ENCODE measurements at places on chromosomes 12 and 14.

DNA sequence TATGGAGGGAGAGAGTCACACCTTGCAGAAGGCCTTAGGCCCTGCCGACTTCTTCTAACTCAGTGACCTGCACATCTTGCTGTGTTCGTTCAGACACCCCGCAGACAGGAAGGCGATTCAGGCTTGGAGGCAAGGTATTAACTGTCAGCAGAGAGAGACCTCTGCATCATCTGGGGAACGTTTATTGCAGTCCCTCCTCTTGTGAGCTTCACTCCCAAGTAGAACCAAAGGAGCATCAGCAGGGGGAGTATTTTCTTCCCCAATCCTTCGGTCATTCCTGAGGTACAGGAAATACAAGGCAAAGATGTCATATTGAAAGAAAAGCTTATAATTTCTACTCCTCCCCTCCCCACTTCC lies 217.9 kb downstream of the CRADD start:
- no peak for DNase-seq

- no peak for DNase-seq
Measured at GRCh38 chr12:20455001-20455706, 86.8 kb downstream of the PDE3A start.

DNA sequence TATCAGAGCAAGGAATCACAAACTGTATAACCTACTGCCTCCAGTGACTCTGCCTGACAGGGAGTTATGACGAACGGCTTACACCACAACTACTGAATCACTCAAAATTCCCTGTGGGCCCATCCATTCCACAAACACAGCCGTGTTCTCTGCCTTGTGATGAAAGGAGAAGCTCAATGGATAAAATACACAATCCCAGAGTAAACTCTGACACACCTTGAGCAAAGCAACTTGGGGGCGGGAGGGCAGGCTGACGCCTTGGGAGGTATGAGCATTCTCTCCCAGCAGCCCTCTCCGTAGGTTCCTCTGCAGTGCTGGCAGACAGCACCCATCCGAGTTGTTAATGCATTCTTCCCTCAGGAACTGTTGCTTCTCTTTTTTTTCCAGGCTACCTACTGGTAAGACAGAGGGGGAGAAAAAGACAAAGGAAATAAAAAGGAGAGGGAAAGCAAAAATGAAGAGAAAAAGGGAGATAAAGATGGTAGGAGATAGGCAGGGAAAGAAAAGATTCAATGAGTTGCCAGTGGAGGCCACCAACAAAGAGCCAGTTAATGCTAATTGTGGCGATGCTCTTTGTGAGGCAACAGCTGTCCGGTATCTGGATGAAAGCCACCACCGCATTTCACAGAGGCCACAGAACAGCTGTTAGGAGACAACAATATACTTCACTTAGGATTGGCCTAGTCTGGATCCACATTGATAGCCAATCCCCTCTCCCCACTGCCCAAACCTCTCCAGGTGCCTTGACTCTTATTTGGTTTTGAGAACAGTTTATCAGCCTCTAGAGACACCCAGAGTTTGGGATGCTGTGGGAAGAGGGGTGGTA lies 4.7 kb upstream of the DIO2 start:
- DNase-seq = no peak

DNA sequence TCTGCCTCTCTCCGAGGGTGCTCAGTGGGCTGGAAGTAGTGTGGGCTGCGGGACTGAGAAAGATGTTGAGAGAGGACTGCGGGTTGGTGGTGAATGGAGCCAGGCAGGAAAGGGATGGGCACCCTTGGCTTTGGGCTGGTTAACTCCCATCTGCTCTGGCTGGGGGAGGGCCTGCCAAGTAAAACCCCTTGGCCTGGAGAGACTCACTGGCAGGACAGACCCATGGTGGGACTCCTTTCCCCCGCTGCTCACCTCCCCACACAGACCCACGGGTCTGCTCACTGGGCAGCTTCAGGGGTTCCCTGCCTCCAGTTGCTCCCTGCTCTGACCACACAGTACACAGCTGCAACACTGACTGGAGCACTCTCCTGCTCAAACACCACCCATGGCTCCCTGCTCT lies 54.1 kb downstream of the KRT80 start:
- no peak for DNase-seq

DNA sequence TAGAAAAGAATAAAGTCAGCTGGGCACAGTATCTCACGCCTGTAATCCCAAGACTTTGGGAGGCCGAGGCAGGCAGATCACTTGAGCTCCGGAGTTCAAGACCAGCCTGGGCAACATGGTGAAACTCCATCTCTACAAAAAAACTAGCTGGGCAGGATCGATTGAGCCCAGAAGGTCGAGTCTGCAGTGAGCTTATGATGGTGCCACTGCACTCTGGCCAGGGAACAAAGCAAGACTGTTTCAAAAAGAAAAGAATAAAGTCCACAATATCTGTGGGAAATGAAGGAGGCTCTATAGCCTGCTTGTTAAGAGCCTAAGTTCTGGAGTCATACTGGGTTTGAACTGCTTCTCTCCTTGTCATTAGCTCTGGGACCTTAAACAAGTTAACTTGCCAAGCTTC lies 7.9 kb downstream of the MAPK1IP1L start:
- no peak for DNase-seq

DNA sequence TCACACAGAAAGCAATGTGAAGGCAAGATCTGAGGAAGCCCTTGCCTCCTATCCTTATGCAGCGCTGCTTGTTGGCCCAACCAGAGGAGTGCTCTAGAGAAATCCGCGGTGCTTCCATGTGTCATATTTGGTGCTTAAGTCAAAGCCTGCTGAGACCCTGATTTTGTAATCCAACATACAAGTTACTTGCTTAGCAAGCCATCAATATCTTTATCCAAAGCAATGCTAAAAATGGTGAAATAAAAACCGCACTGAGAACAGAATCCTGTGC lies 250.0 kb downstream of the MED13L start:
- no peak for DNase-seq

- no peak for DNase-seq
Measured at GRCh38 chr12:120406553-120406952, 31.4 kb upstream of the COX6A1 start.

- DNase-seq = no peak
Measured at GRCh38 chr14:72521045-72521444, 372.9 kb downstream of the DPF3 start.

- no peak for DNase-seq
Measured at GRCh38 chr12:108257610-108258106, 81.5 kb downstream of the CMKLR1 start.

GRCh38 chr14:22850944-22851764 lies 14.8 kb downstream of the MMP14 start:
- DNase-seq = no peak

GRCh38 chr12:92928421-92928961 lies 604 bp downstream of the EEA1 start:
- DNase-seq = peak; percentile 26

Measured in T47D (cell line).